ENCODE measurements at places on chromosomes 5 and 9.

DNA sequence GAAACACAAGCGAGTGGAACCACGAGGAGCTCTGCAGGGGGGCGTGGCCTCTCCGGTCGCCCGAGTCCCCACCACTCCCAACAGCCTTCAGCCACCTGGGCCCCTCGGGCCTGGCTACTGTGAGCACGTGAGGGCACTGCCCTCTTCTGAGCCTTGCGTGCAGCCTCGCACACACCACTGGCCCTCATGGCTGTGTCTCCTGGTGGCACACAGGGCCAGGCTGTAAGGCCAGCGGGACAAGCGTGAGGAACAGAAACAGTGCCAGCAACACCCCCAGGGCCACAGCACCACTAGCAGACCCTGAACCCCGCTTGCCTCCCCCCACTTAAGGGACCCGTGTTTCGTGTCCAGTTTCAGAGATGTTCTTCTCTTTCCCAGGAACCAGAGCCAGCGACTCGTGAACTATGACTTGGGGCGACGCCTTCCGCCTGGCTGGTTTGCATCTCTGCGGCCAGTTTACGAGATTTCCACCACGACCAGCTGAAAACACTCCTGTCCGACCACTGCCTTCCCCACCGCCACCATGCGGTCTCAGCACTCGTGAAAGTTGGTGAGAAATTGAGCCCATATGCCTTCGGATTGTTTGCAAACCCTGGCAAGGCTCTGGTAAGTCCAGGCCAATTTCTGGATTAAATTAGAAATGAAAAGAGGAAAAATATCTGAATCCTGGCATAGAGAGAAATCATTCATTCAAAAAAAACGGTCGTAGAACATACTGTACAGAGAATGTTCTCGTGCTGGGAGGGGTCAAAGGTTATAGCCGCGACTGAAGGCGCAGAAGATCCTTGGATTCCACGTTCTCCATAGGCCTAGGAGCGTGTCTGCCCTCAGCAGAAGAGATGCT is 135.6 kb downstream of the ZNF354C start:
- DNase-seq, result no peak

GRCh38 chr9:115837618-115838017 is 316.0 kb upstream of the PAPPA start:
- no peak for DNase-seq

DNA sequence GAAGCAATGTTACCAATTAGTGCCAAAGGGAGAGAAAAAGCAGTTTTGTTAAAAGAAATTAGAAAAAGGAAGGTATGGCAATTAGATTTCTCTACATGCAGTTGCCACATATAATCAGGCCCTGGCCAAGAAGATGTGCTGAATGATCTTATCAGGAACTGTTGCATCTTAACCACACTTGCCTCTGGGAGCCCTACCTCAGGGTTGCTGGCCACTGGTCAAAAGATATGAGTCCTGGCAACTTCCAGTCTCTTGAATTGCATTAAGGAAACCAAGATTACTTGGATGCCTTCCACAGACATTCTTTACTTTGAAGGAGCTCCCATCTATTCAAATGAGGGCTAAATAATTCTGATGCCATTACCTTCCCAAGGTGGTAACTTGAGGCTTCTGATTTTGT is 60.4 kb downstream of the TNC start:
- DNase-seq, result peak; percentile 55

GRCh38 chr5:112923148-112923917 is 1.3 kb upstream of the REEP5 start:
- DNase-seq, result no peak

GRCh38 chr9:93007529-93008058 is 50.9 kb upstream of the SUSD3 start:
- no peak for DNase-seq

DNA sequence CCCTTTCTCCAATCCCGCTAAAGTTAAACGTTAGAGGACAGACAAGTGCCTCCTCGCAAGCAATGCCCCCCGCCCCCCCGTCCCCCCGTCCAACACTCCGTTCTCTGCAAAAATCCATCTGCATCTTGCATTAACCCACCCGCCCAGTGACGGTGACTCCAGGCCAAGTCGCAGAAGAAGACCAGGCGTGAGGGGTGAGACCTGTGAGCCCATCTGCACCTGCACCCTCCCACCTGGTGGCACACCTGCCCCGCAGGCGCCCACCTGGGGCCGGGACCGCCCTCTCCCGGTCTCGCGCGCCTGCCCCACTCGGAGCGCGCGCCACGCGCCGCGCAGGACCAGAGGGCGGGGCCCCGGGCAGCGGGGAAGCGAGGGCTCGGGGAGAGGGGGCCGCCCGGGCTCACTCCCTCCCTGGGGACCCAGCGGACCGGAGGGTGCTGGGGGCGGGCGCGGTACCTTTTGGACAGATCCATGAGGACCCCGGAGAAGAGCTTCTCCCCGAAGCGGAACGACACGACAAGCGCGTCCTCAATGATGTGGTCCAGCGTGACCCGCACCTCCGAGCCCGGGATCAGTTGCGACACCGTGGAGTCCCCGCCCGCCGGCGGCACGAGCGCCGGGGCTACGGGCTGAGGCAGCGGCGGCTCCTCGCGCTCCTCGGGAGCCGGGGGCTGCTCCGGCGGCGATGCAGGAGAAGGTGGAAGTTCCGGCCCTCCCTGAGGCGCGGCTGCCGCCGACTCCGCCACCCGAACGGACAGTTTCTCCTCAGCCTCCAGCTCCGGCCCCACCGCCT is 705 bp downstream of the PWWP2A start:
- no peak for DNase-seq

Measured in astrocyte of the cerebellum (primary cell).